ENCODE measurements at places on chromosomes 7 and 10. TPM values are rescaled to one million over a fixed set of nuclear protein-coding genes. Genes with fewer than 3 reads are reported as not detected.

SPDYE3 gene
- not detected for total RNA-seq

FAM25C gene
- total RNA-seq: not detected

FAM171A1 gene
- total RNA-seq: 4.3 TPM

ZNF467 gene
- total RNA-seq: not detected

CDK6 gene
- 236 TPM for total RNA-seq

SDK1 gene
- total RNA-seq: 0.50 TPM

CFAP69 gene
- 1.5 TPM for total RNA-seq

NKX1-2 gene
- not detected for total RNA-seq

OR2A1 gene
- total RNA-seq: not detected

CPN1 gene
- total RNA-seq: not detected

SPDYE9 gene
- not detected for total RNA-seq

BTBD16 gene
- not detected for total RNA-seq

LRRC4 gene
- not detected for total RNA-seq

NPC1L1 gene
- total RNA-seq: not detected

PAX4 gene
- total RNA-seq: not detected
